Activated CD4-positive, alpha-beta T cell treated with anti-CD3 and anti-CD28 coated beads for 4 hours (primary cell): ENCODE measurements at places on chromosomes 2 and 18.

DNA sequence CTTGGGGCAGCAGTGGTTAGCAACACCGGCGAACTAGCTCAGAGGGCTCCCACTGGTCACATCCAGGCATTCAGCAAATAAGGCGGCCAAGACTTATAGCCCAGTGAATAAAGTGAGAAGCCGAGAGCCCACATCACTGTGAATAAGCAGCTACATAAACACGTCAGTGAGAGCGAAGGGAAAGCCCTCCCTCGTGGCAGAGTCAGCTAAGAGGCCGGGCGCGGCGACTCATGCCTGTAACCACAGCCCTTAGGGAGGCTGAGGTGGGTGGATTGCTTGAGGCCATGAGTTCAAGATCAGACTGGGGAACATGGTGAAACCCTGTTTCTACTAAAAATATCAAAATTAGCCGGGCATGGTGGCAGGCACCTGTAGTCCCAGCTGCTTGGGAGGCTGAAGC, 5.2 kb downstream of the D2HGDH start:
- peak; percentile 61 for DNase-seq

DNA sequence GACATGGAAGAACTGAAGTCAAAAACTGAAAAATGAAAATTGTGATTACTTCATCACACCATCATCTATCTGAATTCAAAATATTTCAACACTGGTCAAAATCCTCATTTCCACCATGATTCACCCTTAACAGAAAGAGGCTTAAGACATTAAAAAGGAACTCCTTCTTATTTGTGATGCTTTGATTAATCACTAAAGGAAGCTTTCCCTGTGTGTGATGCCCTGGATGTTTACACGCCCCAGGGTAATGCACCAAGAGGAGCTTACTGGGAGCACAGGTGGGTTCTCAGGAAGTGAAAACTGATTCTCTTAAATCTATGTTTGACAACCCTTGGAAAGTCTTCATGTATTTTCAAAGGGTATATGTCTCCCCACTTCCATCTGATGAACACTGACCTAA, 11.5 kb downstream of the GRB14 start:
- no peak for DNase-seq

- no peak for DNase-seq
Observed at GRCh38 chr2:195838002-195838401, 181.0 kb downstream of the SLC39A10 start.

- DNase-seq, result no peak
Observed at GRCh38 chr2:1091895-1092585, 141.4 kb downstream of the SNTG2 start.

DNA sequence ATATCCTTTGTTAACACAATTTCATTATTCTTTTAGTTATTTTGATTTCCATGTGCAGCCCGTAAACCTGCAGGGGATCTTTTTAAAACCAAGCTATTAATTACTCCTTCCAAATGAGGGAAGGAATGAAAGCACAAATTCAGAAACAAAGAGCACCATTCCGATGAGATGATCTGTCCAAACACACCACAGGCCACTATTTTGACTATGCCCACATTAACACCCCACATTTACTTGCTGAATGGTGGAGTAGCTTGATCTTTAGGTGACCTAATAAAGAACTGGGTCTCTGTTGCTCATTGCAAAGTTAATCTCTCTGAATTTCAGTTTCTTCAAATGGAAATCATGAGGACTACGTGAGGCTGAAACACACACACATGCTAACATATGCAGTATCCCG, 218.0 kb downstream of the IRS1 start:
- DNase-seq, result no peak
